ENCODE measurements at places on chromosomes 5 and 9. TPM values are rescaled to one million over a fixed set of nuclear protein-coding genes. Genes with fewer than 3 reads are reported as not detected.

The FBP2 gene
- total RNA-seq, result not detected

The NR6A1 gene
- 0.45 TPM for total RNA-seq

The GARIN3 gene
- not detected for total RNA-seq

The DOLK gene
- 20.4 TPM for total RNA-seq
